ENCODE measurements at places on chromosomes 3 and 15. TPM values are rescaled to one million over a fixed set of nuclear protein-coding genes. Genes with fewer than 3 reads are reported as not detected.

KY gene
- total RNA-seq = 0.16 TPM

RAB8B gene
- total RNA-seq = 9.6 TPM

RLBP1 gene
- total RNA-seq = 3.7 TPM

KIF7 gene
- total RNA-seq = 11.9 TPM

TICRR gene
- total RNA-seq = 10.2 TPM

C3orf20 gene
- total RNA-seq = not detected

NEK10 gene
- total RNA-seq = 1.9 TPM

TIGIT gene
- total RNA-seq = not detected

FSTL1 gene
- total RNA-seq = 24.5 TPM

TERB2 gene
- not detected for total RNA-seq

RAB6B gene
- 0.41 TPM for total RNA-seq

SAMMSON gene
- 3.6 TPM for total RNA-seq

IL17RC gene
- 35.3 TPM for total RNA-seq

TRIM42 gene
- total RNA-seq = not detected

Measured in A375 (cell line).